ENCODE measurements at places on chromosomes 13 and 19. TPM values are rescaled to one million over a fixed set of nuclear protein-coding genes. Genes with fewer than 3 reads are reported as not detected.

GRCh38 chr19:49758292-49758691 is 4.8 kb downstream of the TSKS start:
- DNase-seq: no peak

DNA sequence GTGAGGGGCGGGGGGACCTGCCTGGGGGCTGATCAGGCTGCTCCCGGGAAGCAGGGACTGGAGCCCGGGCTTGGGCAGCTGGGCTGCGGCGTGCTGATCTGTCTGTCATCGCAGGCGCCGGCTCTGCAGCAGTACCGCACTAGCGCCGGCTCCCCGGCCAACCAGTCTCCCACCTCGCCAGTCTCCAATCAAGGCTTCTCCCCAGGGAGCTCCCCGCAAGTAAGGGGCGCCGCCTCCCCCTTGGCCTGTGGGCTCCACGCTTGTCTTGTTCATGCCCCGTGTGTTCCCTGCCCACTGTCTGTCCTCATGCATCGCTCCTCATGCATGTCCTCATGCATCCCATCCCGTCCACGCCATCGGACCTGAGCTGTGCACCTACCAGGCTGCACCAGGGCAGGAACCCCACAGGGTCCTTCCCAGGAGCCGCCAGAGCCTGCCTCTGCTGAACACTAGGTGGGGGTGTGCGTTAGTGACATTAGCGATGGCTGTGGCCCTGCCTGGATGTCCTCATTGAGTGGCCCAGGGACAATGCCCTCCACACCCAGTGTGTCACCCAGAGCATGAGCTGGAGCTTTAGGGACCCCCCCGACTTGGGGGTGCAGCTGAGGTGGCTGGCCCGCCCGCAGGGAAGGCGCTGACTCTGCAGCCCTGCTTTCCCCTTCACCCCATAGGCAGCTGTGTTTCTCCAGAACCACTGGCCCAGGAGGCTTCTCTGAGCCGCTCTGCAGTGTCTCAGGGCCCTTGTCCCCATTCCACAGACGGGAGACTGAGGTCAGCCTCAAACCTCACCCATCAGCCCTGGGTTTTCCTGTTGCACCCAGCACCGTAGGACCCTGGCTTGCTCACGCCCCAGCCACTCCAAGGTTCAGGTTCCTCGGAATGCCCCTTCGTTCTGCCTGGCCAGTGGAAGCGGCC is 19.5 kb downstream of the COMP start:
- DNase-seq: no peak

DNA sequence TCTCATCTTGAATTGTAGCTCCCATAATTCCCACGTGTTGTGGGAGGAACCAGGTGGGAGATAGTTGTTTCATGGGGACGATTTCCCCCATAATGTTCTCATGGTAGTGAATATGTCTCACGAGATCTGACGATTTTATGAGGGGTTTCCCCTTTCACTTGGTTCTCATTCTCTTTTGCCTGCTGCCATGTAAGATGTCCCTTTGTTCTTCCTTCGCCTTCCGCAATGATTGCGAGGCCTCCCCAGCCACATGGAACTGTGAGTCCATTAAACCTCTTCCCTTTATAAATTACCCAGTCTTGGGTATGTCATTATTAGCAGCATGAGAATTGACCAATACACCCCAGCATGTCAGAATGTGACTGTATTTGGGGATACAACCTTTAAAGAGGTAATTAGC is 3.9 kb upstream of the FPR1 start:
- DNase-seq: no peak

DNA sequence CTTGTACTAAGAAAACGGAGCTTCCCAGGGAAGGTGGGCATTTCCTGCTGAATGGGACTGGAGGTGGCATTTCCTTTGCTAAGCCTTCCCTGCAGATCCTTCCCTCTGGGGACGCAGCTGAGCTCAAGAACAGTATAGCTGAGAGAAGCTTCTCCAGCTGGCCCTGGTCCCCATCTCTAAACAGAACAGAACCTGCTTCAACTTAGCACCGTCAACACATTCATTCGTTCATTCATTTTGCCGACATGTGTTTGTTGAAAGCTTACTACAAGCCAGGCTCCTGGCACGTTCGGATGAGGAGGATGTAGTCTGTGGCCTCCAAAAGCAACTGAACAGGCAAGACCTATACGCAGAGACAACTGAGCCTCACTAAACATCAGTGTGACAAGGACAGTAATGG is 36.6 kb upstream of the PEPD start:
- peak; percentile 65 for DNase-seq

DNA sequence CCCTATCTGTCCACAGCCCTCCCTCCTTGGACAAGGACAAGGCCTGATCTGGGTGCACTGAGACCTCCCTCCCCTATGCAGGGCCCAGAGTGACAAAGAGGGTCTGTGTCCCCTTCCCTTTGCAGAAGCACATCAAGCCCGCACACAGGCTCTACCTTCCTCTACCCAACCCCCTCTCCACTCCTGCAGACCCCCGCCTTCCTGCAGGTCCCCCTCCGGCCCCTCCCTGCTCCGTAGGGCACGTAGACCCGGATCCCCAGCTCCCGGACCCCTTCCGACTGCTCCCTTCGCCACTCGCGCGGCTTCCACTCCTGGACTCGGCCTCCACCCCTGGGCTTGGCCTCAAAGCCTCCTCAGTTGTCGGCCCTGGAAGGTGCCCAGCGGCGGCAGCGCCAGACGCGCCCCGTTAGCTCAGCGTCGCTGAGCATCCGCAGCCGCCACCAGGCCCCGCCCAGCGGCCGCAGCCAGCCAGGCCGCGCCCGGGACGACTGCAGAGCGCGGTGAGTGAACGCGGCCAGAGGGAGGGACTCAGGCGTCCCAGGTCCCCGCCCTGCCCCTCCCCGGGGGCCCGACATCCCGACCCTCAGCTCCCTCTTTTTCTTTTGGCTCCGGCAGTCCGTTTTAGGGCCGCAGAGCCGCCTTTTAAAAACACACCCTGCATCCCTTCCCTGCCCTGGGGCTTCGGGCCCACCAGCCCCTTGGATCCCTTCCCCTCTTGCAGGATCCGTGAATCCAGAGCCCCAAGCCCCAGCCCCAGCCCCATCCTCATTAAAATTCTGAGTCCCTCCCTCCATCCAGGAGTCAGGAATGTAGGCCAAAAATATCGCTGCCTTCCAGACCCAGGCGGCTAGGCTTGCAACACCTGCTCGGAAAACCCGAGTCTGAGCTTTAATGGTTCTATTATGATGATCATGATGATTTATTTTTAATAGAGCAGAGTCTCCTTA is 1.5 kb upstream of the MYADM start:
- DNase-seq: peak; percentile 96

DNA sequence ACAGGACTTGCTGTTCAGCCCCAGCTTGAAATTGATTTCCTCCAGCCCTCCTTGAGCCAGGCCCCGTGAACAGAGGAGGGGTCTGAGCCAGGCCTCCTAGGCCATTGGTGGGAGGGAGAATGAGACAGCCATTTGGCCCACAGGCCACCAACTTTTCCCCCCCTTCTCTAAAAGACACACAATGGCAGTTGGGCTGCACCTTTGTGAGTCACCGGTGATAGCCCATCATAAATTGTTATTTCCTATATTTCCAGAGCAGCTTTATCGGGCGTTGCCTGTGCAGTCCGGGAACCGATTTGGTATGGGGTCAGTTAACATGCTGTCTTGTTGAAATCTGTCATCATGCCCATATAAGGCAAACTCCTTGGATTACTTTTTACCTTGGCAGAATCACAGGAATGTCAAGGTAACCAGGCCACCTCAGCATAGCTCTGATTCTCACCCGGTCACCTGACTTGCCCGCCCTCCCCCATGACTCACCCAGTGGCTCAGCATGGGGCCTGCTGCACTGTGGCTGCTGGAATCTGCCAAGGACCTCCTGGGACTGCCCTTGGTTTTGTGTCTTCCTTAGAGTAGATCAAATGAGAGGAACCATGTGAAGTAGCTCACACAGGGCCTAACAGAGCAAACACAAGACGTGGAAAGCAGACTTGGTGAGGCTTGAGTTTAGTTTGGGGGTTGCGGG is 36.1 kb downstream of the ACTN4 start:
- no peak for DNase-seq

GRCh38 chr13:49399801-49400472 is 43.9 kb downstream of the CAB39L start:
- no peak for DNase-seq

- no peak for DNase-seq
Observed at GRCh38 chr19:4732680-4733114, 9.1 kb upstream of the DPP9 start.

DNA sequence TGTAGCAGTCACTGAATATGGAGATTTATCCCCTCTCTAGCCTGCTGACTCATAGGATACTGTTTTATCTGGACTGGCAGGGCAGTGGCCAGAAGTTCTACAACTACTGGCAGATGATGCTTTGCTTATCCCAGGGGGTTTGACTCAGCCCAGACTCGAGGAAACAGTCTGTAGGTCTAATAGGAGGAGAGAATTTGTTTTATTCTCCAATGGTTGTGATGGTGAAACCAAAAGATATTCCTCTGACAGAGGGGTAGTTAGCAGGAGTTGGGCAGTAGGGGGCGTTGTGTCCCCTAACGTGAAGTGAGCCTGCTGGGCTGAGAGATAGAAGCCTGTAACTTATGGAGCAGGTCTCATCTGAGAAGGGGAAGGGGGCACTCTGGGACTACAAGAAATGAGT is 74.9 kb downstream of the WTIP start:
- DNase-seq: no peak

- peak; percentile 65 for DNase-seq
Observed at GRCh38 chr13:111491659-111492058, 171.2 kb downstream of the TEX29 start.

DNA sequence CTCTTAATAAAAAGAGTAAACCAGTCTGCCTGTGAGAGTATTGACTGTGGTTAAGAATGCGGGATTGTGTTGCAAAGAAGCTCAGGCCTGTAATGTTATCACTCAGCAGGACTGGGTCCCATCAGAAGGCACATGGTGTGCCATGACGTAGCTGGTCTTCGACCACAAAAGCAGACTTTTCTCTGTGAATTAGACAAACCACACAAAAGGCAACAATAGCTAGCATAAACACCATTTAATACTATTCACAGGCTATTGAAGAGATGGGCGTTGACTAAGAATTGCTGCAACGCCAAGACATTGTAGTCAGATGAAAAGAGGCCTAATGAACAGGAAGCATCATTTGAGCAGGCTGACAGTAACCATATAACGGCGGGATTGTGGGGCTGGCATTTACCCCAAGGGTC is 235.6 kb upstream of the SOX21 start:
- DNase-seq: no peak

DNA sequence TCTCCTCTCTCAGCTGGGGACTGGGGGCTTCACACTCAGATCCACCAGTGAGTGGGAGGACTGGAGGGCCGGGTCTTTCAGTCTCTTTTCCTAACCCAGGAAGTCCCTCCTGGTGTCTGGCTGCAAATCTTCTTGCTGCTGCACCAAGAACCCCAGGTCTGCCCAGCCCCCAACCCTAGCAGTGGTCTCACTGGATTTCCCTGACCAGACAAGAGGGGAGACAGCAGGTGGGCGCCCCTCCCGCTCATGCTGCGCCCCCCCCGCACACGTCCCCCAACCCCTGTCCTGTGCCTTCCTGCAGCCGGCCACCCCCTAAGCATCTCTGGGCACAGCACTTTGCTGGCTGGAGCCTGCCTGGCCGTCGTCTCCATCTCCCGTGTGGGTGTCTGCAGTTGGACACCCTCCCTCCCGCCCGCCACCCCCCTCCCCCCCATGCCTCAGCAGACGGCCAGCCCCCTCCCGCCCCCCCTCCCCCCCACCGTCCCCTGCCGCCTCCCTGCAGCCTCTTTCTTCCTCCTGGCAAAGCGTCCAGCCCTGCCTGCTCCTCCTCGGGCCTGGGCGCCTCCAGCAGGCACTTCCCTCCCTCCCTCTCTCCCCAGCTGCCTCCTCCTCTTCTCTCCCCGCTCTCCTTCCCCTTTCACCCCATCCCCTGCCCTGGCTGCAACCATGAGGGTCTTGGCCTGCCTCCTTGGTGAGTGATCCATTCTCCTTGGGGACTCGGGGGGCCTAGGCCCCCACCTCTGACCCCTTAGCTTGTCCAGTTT is at the start of gene SSC5D:
TSS of gene SSC5D (plus strand) at position 513 of the 764 bp plus-strand sequence. CDS start at position 667, 154 bp downstream.
- DNase-seq: no peak

GRCh38 chr19:48751845-48752495 is 471 bp downstream of the FUT1 start:
- DNase-seq: no peak

- no peak for DNase-seq
Observed at GRCh38 chr13:98129059-98129746, 13.7 kb upstream of the FARP1 start.

DNA sequence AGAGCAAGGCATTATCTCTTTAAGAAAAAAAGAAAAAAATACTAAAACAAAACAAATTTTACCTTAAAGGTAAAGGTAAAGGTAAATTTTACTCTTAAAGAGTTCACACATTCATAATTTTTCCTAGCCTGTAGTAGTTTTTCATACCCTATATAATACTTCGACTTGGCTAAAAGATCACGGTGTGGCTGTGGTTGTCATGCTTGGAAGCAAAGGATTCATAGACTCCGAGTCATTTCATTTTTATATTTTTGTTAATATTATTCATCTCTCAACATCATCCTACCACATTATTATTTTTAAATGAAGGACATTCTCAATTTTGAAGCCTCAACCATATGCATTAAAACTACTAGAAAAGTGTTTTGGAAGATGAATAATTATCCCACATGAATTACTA is 52.7 kb downstream of the PIBF1 start:
- no peak for DNase-seq

- no peak for DNase-seq
Observed at GRCh38 chr19:54478677-54479266, 5.7 kb upstream of the CDC42EP5 start.

- DNase-seq: no peak
Observed at GRCh38 chr13:77928909-77929308, 10.3 kb upstream of the EDNRB start.

- DNase-seq: no peak
Observed at GRCh38 chr13:81197483-81197882, 856.6 kb upstream of the SPRY2 start.

GRCh38 chr13:26867451-26868091 is 107.0 kb upstream of the GPR12 start:
- no peak for DNase-seq

GRCh38 chr19:16208847-16209665 is 11.3 kb downstream of the AP1M1 start:
- DNase-seq: peak; percentile 80

Gene PTH2
- not detected for total RNA-seq

Gene ADGRE2
- 10.9 TPM for total RNA-seq

Gene KLK12
- total RNA-seq: not detected

Gene IGFL1
- total RNA-seq: not detected

Gene CYP4F12
- 7.5 TPM for total RNA-seq

Gene MIER2
- 53.5 TPM for total RNA-seq

Gene ZNF14
- total RNA-seq: 3.1 TPM

Gene GPC5
- total RNA-seq: 0.13 TPM

Gene PRRG2
- total RNA-seq: 1.1 TPM

Gene ZNF296
- total RNA-seq: 0.61 TPM

Gene KLK5
- total RNA-seq: not detected

Gene TMEM59L
- total RNA-seq: 2.0 TPM

Gene PNMA8B
- 2.5 TPM for total RNA-seq

Measured in mesenteric fat pad (tissue), 1 donor.